Neural crest cell (in vitro differentiated cells): ENCODE measurements at places on chromosomes 3 and 15. TPM values are rescaled to one million over a fixed set of nuclear protein-coding genes. Genes with fewer than 3 reads are reported as not detected.

BCL6 gene
- total RNA-seq: 6.4 and 9.6 TPM in 2 replicates

CADPS gene
- 8.5 and 9.3 TPM in 2 replicates for total RNA-seq

BAHD1 gene
- total RNA-seq: 25.6 and 26.4 TPM in 2 replicates

TEX55 gene
- not detected in 2 replicates for total RNA-seq

EXOSC7 gene
- total RNA-seq: 50.7 and 55.6 TPM in 2 replicates

COL8A1 gene
- total RNA-seq: 0.14 and 0.28 TPM in 2 replicates

SPESP1 gene
- total RNA-seq: not detected in 2 replicates

BFSP2 gene
- total RNA-seq: not detected in 2 replicates

IL17RB gene
- 2.4 and 3.1 TPM in 2 replicates for total RNA-seq

CLSTN2 gene
- 1.5 and 1.9 TPM in 2 replicates for total RNA-seq

SLC22A14 gene
- total RNA-seq: not detected in 2 replicates

LDHAL6B gene
- total RNA-seq: not detected in 2 replicates

GUCA1C gene
- not detected in 2 replicates for total RNA-seq
